ENCODE measurements at places on chromosomes 1 and 21.
A peak's percentile ranks its signal among the peaks of the same experiment; 100 is the strongest.

DNA sequence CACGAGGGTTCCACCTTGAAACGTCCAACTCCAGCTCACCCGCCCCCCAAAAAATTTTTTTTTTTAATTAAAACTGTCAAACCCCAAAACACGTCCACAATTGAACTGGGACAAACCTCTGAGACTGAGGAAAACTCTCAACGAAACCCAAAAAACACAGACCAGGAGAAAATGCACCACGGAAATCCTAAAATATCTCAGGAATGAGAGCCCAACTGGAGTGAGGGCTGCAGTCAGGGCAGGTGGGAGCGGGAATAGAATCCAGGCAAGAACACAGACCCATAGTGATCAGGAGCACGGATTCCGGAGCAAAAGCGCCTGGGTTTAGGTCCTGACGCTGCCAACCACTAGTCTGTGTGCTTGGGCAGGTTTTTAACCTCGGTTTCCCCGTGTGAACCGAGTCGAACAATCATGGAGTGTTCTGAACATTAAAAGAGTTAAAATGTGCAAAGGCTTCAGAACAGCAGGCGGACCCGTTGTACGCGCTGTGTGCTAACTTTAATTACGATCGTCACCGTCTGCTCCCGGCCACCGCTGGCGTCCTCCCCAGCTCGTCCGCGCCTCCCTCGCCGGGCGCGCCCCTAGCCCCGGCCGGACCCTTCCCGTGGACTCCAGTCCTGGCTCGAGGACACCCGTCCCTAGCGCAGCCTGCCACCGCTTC is 624 bp downstream of the ARHGAP29 start:
- DNase-seq = no peak

- no peak for DNase-seq
Observed at GRCh38 chr1:26163684-26164035, 4.8 kb downstream of the FAM110D start.

- peak; percentile 50 for DNase-seq
Observed at GRCh38 chr1:18108299-18109057, 880 bp downstream of the IGSF21 start.

DNA sequence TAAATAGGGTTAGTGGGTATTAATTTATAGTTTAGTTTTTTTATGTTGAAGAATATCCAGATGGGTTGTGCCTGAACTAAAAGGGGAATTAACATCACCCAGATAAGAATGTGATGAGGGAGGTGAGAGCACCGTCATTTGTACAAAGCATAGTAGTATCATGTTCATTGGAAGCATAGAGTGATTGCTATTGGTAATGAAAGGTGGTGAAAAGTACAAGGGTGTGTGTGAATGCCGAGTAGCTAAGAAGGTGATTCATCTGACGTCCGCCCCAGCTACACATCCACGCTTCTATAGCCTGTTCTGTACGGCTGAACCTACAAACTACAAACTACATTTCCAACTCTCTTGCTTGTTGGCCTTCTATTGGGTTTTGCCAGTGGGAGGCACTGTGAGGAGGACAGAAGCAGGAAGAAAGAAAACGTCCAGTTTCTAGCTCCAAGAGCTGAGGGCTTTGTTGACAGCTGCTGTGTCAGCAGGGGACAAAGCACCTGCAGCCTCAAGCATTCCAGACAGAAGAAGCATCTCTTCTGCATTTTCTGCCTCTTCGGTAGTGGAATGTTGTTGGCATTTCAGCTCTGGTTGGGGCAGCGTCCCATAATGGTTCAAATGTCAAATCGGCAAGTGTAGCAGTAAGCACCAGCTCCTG is 404.8 kb downstream of the KCTD3 start:
- DNase-seq = no peak

DNA sequence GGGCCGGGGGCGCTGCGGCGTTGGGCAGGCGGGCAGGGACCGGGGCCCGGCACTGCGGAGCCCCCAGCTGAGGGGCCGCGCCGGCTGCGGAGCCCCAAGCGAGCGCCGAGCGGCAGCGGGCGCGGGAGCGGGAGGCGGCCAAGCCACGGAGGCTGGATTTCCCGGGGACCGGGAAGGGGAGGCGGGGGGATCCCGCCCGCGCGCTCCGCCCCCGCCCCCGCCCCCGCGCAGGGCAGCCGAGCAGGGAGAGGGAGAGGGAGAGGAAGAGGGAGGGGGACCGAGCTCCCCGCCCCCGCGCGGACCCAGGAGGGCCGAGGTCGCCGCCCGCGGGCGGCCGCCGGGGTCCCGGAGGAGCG is at the start of gene DLGAP3:
Gene DLGAP3 (minus strand): TSS at position 154 of the 356 bp plus-strand sequence. CDS start 24,267 bp downstream, outside the sequence.
- no peak for DNase-seq

DNA sequence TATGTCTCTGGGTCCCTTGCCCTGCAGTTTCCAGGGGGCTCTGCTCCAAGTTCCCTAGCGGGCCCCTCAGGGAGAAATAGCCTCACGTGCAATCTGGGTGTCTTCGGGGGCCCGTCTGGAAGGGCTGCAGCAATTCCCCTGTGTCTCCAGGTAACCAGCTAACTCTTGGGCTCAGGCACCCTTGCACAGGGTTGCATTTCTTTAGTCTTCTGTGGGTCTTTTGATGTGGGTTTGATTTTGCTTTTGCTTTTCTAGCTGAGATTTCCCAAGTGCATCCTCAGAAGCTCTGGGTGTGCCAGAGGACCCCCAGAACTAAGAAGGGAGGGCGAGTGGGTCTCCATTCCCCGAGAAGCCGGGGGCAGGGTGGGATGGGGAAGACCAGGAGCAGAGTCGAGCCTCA is 75.7 kb downstream of the SPSB1 start:
- DNase-seq = no peak

- peak; percentile 21 for DNase-seq
Observed at GRCh38 chr21:14864211-14865021, 200.4 kb downstream of the NRIP1 start.

GRCh38 chr1:201816309-201816854 is 12.6 kb upstream of the IPO9 start:
- no peak for DNase-seq

GRCh38 chr1:4605158-4605557 is 49.3 kb upstream of the AJAP1 start:
- DNase-seq = no peak

DNA sequence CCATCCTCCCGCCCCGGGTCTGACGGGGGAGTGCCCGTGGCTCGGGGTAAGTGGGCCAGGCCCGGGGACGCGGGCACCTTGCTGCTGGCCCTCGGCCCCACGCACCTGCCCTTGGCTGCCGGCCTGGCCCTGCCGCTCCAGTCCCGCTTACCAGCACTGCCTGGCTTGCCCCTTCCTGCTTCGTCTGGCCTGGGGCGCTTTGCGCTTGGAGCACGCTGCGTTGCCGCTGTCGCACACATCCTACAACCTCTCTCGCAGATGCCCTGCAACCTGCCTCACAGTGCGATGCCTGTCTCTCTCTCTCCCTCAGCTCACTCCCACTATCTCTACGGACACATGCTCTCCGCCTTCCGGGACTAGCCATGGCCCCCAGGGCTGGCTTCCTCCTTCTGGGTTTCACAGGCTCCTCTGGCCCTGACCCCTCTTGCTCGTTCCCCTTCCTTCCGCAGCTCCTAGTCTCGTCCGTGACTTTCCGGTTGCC is 9.7 kb downstream of the MYOG start:
- no peak for DNase-seq

- DNase-seq = no peak
Observed at GRCh38 chr1:12076425-12077005, 13.4 kb downstream of the TNFRSF8 start.

DNA sequence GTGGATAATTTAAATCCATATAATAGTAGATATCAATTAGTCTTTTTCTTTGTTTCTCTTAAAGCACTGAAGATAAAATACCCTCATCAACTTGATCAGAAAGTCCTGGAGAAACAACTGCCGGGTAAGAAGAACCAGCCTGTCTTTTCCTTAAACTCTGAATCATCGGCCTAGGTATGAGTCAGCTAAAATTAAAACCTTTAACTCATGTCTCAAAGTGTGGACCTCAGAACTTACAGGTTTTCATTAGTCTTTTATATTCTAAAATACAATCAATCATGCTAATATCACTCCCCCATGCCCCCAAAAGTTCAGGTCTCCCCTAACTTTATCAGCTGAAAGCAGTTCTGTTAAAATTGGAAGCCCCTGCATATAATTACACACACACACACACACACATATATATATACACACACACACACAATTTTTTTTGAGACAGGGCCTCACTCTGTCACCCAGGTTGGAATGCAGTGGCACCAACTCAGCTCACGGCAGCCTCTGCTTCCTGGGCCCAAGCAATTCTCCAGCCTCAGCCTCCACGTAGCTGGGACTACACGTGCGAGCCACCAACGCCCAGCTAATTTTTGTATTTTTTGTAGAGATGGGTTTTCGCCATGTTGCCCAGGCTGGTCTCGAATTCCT is 61.3 kb downstream of the B3GALNT2 start:
- DNase-seq = no peak

DNA sequence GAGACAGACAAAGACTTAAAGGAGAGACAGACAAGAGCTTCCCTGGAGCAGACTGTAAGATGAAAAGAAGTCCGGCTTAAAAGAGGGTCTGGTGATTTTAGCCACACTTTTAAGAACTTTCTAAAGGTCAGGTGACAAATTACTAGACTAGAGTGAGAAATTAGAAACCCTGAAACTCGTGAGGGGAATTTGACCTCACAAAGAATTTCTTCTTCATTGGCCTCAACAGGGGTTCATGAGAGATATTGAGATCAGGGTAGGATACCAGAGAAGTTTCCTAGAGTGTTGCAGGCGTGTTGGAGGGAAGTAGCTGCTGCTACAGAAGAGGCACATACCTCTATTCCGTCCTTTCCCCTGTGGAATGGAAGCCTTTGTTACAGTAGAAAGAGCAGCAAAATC is 884.4 kb downstream of the KCNT2 start:
- no peak for DNase-seq

DNA sequence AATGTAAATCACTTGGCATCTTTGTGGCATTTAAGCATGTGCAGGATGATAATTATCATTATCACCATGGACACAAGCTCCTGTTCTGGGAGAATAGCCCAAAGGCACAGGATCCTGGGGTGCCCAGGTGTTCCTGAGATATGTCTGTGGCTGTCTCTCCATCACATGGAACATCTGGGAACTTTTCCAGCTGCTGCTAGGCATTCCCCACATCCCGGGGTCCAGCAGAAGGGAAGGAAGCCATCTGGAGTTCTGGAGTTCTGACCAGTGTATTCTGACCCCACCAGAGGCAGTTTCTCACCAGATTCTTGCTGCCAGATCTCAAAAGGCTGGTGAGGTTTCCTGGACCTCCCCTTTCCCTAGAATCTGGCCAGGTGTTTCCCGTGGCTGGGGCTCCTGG is 259.7 kb upstream of the VAMP3 start:
- DNase-seq = no peak

- DNase-seq = no peak
Observed at GRCh38 chr1:14655385-14655784, 56.9 kb downstream of the KAZN start.

DNA sequence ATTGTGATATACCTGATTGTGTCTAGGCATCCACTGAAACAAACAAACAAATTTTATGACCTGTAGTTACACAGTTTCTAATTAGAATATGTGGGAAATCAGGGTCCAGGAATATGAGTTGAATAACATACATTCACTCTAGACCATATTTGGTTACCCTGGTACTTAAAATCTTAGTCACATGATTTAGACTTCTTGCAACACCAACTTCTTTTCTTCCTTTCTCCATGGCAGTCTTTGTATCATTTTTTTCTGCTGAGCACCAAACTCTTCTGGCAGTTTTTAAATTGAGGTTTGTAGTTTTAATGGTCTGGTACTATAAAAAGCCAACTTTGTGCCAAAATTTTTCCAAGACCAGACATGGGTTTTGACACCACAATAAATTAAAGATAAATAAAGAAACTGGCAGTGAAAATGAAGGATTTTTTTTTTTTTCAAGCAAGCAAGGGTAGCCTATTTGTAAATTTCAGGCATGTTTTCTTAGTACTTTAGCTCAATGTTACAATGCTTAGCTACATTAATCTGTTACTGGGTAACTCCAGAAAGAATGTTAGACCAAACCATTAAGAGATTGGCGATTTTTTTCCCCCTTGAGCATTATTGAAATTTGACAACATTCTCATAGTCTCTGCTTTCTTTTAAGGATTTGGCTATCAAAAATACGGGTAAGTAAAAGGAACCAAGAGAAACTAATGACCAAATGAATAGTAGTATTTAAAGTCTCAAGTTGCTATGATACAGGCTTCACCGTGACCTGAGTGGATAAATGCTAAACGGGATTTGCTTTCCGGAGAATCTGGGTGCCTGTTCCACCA is 108.5 kb downstream of the NFIA start:
- DNase-seq = no peak

DNA sequence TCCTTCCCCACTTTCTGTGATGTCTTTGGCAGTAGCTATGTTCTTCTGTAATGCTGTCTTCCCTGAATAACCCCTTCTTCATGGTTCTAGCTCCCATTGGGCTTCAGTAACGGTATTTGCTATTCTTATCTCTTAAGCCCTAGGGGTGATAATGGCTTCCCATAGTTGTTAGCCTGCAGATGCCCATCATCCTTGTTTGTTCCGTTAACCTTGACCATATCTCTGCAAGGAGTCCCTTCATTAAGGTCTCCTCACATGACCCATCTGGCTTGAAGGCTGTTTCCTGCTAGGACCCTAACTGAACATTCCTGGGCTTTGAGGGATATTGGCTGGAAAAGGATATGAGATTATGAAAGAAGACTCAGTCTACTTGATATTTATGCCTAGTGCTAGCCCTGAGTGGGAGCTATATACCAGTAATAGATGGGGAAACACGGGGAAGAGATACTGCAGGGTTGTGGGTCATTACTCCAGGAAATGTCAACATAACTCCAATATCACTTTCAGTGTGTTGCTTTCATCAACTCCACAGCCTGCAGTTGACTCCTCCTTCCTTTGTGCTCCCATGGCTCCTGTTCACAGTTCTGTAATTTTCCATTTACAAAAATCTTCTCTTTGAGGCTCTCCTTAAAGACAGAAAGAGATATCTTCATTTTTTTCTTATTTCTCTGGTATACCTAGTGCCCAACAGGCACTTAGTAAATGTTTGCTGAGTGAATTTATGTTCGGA is 2.5 kb downstream of the MR1 start:
- DNase-seq = no peak

- peak; percentile 95 for DNase-seq
Observed at GRCh38 chr1:25676488-25676887, 59.9 kb downstream of the MAN1C1 start.

DNA sequence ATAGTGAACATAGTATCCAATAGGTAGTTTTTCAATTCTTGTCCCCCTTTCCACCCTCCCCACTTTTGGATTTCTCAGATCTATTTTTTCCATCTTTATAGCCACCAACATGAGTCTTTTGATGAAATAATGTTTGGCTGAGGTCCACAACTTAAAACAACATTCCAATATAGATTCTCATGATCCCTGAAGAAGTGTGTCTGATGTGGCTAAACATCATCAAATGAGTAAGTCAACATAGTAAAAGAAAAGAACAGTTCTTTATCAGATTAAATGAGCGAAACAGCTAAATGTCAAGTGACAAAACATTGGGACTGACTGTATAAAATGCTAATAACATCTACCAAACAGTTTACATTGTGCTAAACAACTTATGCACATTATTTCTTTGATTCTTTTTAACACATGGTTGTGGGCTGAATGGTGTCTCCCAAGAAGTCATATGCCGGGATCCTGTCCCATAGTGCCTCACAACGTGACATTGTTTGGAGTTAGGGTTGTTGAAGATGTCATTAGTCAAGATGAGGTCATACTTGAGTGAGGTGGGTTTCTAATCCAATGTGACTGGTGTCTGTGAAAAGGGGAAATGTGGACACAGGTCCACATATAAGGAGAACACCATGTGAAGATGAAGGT is 453.6 kb downstream of the LTN1 start:
- no peak for DNase-seq

- no peak for DNase-seq
Observed at GRCh38 chr1:235402457-235403200, 35.4 kb downstream of the TBCE start.

GRCh38 chr1:174413632-174414031 is 34.1 kb upstream of the GPR52 start:
- no peak for DNase-seq

- DNase-seq = no peak
Observed at GRCh38 chr1:156083800-156084790, 1.8 kb upstream of the MEX3A start.

Data from NCI-H446 (cell line).